ENCODE measurements at places on chromosomes 4 and X. TPM values are rescaled to one million over a fixed set of nuclear protein-coding genes. Genes with fewer than 3 reads are reported as not detected.

GRCh38 chr4:150242820-150243458, 164.7 kb downstream of the DCLK2 start:
- no peak for DNase-seq

- DNase-seq = no peak
Observed at GRCh38 chr4:18756671-18757070, 735.1 kb upstream of the LCORL start.

DNA sequence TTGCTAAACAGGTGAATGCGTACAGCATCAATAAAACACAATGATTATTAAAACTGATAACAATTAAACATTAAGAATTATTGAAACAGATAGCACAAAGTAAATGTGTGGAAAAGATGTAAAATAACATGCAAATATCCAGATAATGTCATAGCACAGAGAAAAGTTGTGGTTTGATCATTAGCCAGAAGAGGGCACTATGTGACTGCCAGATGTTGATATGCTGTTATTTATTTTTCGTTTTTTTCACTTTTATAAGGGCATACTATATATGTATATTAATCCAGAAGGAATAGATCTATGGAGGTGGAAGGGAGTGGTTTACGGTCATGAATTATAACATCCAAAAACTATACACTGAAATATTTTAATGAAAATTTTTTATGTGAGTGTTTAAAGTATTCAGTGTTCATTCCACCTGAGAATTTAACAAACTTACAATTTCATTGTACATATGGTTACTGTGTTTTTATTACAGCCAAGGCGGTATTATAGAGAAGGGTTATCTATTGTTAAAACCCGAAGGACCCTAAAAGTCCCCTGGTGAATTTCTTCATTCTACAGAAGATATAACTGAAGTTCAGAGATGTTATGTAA, 211.9 kb upstream of the UGT8 start:
- no peak for DNase-seq

DNA sequence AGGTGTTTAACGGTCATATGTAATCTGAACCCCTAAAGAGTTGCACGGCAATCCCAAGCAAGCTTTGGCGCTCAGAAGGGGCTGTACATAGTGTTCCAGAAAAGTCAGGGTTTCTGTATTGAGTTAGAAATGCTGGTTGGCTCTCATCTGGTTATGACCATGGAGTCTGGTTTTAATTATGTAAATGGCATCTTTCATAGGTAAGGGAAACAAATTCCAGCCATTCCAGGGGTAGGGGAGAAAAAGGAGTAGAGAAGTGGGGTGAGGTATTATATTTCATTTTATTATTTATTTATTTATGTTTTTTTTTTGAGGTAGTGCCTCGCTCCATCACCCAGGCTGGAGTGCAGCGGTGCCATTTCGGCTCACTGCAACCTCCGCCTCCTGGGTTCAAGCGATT, 15.9 kb downstream of the KLF3 start:
- DNase-seq = no peak

GRCh38 chr4:120886191-120886590, 36.3 kb downstream of the PRDM5 start:
- no peak for DNase-seq

- DNase-seq = no peak
Observed at GRCh38 chr4:62804075-62804474, 1603.9 kb downstream of the ADGRL3 start.

DNA sequence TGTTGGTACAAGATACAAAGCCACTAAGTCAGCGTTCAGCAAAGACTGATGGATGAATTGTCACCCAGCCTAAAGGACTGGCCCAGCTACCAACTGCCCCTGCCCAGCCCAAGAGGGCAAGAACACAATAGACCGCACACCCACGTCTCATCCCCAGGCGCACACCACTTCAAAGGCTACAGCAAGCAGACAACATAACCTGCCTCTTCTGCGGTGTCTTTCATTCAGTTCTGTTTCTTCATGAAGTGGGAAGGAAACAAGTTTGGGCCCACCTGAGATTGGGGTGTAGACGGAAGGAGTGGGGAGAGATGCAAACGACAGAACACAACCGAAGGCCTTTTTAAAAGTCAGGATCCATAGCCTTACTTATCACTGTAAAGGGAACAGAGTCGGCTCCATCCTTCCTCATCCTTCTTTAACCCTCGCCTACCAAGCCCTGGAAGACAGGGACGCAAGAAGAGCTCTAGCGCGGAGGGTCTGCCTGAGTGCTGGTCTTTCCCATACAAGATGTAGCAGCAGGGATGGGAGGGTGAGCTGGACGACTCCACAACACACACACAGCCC, 691 bp downstream of the SCARB2 start:
- no peak for DNase-seq

DNA sequence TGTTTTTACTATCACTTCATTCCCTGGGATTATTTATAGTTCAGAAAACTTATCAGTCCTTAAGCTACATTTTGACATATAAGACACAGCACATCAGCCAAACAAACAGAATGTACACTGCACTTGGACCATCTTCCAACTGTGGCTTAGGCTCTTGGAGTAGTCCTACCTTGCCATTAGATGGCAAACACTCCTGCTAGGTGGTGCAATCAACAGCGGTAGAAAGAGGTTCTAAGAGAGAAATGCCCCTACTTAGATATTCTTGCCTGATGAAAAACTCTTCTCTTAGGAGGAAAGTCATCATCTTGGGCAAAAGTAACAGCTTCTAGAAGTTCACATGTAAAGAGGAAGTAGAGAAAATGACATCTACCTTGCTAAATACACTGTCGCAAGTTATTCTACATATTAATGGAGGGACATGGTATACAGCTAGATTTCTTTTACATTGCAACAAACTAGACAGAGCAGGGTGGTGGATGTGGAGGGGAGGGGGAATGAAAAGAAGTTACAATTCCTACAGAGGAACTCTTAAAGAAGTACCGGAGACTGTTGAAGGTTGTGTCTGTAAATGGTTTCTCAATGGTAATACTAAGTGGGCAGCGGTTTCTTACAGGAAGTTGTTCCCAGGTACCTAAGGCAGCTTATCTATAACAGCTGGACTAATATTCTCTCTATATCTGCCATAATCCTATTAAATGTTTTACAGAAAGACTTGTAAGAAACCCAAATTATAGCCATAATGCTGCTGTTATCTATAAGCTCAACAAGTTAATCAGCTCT, 8.1 kb upstream of the STPG2 start:
- DNase-seq = no peak

- no peak for DNase-seq
Observed at GRCh38 chr4:121726642-121727268, 30.0 kb upstream of the ANXA5 start.

DNA sequence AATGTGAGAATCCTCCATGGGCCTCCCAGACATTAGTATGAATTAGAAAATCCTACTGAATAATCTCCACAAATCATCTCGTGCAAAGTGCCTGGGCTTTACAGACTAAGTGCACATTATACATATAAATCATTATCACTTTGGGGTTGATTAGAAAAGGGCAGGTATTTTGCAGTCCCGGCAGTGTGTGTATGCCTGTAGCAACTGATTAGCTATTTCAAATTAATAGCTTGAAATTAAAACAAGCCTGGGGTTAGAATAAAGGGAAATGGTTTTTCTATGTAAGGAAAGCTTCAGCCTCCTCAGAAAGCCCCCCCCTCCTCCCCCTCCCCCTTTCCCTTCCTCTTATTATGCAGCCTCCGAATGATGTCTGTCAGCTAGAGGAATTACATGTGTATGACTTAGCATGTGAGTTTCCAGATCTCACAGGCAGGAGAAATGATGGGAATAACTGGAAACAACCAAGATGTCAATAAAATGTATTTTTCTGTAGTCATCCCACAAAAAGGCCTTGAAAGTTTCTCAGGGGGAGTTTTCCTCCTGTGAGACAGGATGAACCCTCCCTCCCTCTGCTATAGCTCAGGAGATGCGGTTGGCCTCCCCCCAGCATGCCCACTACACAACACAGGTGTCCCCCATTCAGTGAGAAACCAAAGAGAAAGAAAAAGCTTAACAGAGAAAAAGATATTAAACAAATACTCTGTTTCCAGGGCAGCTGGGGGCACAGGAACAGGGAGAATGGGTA, 41.2 kb upstream of the RASGEF1B start:
- no peak for DNase-seq

DNA sequence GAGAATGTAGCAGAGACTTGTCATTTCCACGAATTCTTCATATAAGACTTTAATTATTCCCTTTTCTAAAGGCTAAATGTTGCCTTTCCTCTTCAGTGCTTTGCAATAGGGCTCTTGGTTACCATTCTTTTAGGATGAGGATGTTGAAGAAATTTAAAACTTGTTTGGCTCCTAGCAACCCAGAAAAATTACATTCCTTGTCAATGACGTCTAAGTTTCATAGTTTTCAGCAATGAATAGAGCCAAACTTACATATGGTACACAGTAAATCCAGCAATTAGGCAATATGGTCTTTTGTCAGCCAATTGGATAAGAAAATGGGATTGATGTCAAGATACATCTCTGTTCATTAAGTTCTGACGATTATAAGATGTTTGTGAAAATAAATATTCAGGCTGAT, 1639.6 kb upstream of the PCDH10 start:
- no peak for DNase-seq

GRCh38 chr4:37258221-37258620, 13.7 kb downstream of the NWD2 start:
- no peak for DNase-seq

DNA sequence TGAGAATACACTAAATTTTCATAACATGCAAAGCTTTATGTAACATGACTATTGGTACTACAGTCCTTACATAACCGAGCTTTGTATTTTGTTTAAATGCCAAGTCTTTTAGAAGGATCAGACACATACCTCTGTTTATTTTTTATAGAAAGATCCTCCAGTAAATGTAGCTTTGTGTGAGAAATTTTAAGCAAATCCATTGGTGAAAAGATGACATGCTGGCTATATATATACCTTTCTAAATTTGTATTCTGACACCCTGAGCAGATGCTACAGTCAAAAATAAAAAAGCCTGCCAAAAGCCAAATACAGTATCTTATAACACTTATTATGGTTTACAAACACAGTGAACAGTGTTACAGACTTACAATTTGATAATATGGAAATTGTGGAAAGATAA, at the start of gene YIPF7:
Gene YIPF7 (minus strand): TSS at position 201 of the 400 bp plus-strand sequence. CDS start 1,525 bp downstream, outside the sequence.
- no peak for DNase-seq

GRCh38 chr4:169338241-169338640, 67.5 kb upstream of the SH3RF1 start:
- DNase-seq = no peak

DNA sequence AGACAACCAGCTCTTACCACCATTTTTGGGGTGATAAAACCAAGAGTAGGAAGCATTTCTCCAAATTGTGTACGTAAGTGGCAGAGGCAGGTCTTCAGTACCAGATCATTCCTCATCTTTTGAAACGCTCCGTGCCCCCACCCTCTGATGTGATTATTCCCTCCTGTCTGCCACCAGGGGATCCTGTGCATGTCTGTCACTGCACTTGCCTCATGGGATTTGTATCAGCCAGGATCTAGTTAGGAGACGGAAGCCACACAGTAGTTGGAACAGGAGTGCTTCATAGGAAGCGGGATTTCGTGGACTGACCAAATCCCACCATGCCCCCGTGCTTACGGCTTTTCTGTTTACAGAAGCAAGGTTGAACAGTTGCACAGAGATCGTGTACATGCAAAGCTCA, 75.5 kb downstream of the SHROOM2 start:
- no peak for DNase-seq

GRCh38 chrX:51878056-51878455, 15.4 kb upstream of the MAGED1 start:
- no peak for DNase-seq

DNA sequence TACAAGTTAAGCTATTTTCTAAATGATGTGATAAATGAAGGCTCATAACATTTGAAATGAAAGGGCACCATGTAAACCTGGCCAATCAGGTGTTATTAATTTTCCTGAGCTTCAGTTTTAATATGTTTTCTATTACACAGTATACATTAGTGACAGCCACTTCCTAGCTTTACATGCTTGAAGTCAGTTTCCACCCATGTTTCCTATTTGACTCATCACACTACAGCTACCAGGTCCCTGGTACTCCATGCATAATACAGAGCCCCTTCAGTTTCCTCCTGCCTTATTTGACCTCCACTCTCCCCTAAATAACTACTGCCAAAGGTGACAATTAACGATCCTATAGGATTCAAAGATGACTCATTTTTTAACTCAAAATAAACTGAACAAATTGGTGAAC, 18.3 kb downstream of the ZNF518B start:
- DNase-seq = no peak

GRCh38 chrX:148268673-148269072, 231.7 kb upstream of the AFF2 start:
- DNase-seq = no peak

GRCh38 chrX:111168314-111168713, 72.3 kb downstream of the PAK3 start:
- no peak for DNase-seq

GRCh38 chr4:80875642-80876041, 154.9 kb upstream of the BMP3 start:
- DNase-seq = no peak

DNA sequence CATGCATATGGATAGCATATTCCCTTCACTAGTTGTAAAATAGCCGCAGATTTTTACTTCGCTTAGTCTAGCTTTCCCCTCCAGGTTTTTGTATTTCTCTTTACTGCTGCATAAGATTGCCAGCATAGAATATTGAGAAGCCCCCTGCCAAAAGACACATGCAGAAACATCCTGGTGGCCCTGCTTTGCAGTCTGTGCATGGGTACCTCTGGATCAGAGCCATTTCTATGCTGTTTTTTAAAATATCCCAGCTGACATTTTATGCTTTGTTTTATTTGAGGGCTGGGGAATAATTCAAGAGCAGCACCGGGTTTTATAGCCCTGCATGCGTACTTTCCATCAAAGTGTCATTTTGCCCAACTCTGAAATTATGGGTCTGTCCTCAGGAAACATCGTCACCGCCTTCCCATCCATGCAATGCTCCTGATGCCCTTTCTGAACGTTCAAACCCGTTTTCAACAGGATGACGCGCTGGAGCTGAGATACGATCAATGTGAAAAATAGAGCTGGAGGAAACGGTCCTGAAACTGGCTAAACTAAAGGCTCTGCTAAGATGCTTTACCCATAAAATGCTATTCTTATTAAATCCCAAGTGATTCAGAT, 314.3 kb downstream of the EVC2 start:
- no peak for DNase-seq

HSFX1 gene
- 1.9 TPM for total RNA-seq

PPP1R3F gene
- 11.4 TPM for total RNA-seq

RXFP1 gene
- total RNA-seq = not detected

CDX4 gene
- not detected for total RNA-seq

PSAPL1 gene
- total RNA-seq = not detected

FRAS1 gene
- 45.3 TPM for total RNA-seq

TCP11X2 gene
- total RNA-seq = not detected

FRG2 gene
- total RNA-seq = not detected

VCX gene
- total RNA-seq = 0.41 TPM

LRIT3 gene
- 0.16 TPM for total RNA-seq

PAGE5 gene
- not detected for total RNA-seq

ACOX3 gene
- 60.0 TPM for total RNA-seq

MAGEE1 gene
- total RNA-seq = 7.9 TPM

CYLC1 gene
- total RNA-seq = not detected

GJB1 gene
- not detected for total RNA-seq

TGIF2LX gene
- total RNA-seq = not detected
